Activated CD4-positive, alpha-beta T cell treated with anti-CD3 and anti-CD28 coated beads for 1 hour (primary cell): ENCODE measurements at places on chromosomes 5 and 9.
A peak's percentile ranks its signal among the peaks of the same experiment; 100 is the strongest.

GRCh38 chr9:33415501-33416038, 13.2 kb upstream of the AQP7 start:
- DNase-seq, result peak; percentile 78

GRCh38 chr9:98150164-98150563, 31.1 kb upstream of the TRIM14 start:
- no peak for DNase-seq

- DNase-seq, result no peak
These were observed 198.7 kb downstream of the GNA14 start for GRCh38 chr9:77449240-77450084.

GRCh38 chr5:16574789-16575721, 41.7 kb downstream of the RETREG1 start:
- no peak for DNase-seq

- no peak for DNase-seq
These were observed 420.4 kb upstream of the POU5F2 start for GRCh38 chr5:94161801-94162200.

- DNase-seq, result no peak
These were observed 140.3 kb upstream of the RETREG1 start for GRCh38 chr5:16757146-16757545.

DNA sequence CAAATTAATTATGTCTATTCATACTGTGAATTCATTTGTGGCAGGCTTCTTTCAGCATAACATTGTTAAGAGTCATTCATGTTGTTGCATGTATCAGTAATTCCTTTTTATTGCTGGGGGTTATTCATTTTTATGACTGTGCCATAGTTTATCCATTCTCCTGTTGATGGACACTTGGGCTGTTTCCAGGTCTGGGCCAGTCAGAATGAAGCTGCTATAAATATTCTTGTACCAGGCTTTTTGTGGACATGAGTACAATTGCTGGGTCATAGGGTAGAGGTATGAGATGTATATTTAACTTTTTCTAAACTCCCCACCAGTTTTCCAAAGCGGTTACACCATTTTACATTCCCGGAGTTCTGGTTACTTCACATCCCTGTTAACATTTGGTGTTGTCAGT, 13.6 kb downstream of the PRPF4 start:
- DNase-seq, result no peak

- DNase-seq, result no peak
These were observed 2.4 kb downstream of the TPM2 start for GRCh38 chr9:35687306-35687705.
